Hepatic stellate cell (primary cell): ENCODE measurements at places on chromosomes 2 and 18.

DNA sequence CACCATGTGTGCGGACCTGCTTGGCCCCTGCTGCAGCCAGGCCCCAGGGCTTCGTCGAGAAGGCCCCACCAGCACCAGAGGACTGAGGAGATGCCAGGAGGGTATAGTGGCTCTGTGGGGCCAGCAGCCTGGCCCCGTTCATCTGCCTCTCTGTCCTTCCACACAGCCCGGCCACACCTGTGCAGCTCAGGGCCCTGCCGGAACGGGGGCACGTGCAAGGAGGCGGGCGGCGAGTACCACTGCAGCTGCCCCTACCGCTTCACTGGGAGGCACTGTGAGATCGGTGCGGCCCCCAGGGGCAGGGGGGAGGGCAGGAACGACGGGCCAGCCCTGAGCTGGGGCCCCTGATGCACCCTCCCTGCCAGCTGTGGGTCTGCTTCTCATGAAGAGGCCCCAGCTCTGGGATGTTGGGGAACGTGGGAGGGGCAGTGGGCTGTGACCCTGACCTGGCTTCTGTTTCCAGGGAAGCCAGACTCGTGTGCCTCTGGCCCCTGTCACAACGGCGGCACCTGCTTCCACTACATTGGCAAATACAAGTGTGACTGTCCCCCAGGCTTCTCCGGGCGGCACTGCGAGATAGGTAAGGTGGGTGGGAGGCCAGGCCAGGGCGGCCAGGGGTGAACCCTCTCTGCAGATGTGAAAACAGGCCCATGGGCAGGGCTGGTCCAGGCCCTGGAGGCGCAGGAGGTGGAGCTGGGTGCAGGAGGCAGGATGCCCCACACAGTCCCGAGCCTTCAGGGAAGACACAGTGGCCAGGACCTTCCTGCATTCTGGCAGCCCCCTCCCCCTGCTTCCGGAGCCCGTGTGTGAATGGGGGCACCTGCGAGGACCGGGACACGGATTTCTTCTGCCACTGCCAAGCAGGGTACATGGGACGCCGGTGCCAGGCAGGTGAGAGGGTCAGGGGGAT is 50.3 kb downstream of the MTERF4 start:
- DNase-seq, result no peak

DNA sequence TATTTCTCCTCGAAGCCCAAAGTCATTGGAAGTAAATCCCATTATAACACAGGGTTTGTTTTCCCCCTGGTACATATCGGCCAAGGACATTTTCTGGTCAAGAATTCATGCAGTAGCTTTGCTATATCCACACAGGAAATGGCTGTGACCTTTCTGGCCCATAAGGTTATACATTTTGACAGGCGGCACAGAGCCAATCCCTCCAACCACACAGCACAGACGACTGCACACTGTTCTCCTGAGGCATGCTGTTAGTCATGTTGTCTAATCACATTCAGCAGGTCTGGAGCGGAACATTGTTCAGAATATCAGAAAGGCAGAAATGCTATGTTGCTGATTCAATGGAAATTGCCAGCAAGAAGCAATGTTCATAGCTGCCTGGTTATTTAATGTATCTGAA is 742.3 kb upstream of the SLC8A1 start:
- no peak for DNase-seq

DNA sequence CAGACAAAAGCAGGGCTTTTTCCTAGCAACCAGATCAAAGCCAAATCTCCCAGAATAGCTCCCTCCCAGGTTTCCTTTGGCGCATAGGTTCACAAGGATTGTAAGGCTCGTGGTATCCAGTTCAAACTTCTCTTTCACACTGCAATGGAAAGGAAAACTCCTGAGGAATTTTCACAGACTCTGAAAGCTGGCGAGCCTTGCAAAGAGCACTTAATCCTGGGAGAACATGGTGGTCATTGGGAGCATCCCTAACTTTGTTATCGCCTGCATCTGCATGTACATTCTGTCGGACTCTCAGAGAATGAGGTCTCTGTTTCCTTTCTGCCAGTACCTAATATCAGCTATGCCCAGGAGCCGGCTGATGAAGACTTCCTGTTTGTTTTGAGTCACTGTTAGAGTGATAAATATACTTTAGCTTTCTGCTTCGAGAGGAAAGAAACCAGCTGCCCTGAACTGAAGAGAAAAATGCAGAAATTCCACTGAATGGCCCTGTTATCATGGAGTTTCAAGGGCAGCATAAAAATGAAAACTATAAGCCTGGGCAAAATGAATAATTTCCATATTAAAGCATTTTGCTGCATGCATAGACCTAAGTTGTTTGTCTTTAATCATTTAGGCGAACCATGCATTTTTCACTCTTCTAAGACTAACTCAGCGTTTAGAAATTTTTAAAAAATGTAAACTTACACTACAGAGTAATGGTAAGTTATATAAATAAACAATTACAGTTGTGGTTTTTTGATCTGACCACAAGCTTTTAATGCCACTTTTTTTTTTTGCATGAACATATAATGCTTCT is 76.4 kb upstream of the ZEB2 start:
- peak; percentile 38 for DNase-seq

DNA sequence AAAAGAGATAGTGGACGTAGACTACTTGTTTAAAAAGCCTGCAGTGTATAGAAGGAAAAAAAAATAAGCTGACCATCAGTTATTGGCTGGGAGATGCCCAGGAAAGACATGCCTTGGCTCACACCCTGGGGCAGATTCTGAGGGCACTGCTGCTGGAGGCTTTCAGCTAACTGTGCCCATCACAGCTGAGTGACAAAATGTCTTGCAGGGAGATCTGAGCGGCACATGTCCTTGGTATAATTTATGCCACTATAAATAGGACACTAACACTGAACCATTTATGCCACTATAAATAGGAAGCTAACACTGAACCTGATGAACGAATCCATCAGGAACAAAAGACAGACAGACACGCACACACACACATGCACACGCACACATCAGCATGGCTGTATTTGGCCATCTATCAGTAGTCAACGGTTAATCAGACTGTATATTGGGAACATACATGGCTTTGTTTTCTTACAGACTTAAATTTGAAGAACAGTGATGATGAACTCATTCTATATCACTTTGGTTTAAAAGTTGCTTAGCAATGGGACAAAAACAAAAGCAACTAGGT is 68.2 kb upstream of the NOSTRIN start:
- DNase-seq, result no peak

- no peak for DNase-seq
Measured at GRCh38 chr2:119929537-119929936, 83.3 kb upstream of the EPB41L5 start.

DNA sequence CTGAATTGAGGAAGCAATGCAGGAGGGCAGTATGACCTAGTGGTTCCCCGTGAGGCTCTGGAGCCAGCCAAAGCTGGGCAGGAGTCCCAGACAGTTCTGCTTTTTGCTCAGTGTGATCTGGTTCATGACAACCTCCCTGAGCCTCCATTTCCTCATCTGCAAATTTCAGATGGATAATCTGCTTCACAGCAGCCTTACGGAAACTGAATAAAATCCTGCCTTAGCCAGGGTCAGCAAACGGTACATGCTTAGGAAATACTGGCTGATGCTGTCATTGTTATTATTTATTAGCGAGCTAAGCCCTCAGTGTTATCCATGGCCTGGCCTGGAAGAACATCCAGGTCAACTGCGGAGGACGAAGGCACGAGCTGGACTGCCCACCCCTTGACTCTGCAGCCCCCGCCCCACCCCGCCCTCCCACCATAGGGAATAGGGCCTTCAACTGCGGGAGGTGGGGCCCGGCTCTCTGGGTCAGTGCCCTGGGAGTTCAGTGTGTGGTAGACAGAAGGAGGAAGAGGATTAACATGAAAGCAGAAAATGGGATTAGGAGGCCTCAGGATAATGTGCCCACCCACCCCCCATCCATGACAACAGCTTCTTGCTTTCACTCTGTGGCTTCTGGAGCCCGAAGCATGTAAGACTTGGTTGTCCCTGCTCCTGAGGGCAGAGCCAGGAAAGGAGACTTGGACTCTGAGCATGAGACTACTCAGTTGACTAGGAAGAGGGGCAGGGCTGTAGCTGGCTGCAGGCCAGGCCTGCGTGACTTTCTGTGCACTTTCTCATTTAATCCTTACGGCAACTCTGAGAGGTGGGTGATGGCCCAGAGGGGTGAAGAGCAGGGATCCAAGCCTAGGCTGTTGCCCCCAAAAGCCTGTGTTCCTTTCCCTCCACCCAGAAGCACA is 13.1 kb downstream of the PKDCC start:
- DNase-seq, result no peak

GRCh38 chr2:88125344-88125923 is 2.4 kb downstream of the FABP1 start:
- no peak for DNase-seq

DNA sequence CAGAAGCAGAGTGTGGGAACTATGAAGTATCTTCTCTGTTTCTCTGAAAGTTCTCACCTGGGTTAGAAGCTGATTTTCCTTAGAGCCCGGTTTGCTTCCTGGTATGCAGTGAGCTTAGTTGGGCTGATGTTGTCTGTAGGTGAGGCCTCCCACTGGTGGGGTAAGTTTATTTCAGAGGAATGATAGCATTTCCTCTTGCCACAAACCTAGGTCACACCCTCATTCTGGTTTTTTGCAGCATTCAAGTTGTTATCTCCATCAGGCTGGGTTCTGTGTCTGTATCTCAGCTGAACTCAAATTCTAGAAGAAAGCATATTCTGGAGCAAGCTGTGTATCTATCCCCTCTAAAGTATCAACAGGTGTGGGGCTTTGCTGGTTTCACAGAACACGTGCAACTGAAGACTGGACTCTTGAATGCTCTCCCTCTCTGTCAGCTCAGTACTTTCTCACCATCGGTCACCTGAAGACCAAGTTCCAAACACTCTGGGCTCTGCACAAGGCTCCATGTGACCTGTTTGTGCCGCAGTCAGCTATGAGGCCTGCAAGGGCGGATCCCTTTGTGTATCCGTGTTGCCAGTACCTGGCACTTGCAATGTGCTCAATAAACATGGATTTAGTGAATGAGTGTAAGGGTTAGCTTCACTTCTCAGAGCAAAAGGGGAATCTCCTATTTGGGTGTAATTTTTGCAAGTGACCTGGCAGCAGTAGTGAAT is 49.5 kb upstream of the MBOAT2 start:
- no peak for DNase-seq

DNA sequence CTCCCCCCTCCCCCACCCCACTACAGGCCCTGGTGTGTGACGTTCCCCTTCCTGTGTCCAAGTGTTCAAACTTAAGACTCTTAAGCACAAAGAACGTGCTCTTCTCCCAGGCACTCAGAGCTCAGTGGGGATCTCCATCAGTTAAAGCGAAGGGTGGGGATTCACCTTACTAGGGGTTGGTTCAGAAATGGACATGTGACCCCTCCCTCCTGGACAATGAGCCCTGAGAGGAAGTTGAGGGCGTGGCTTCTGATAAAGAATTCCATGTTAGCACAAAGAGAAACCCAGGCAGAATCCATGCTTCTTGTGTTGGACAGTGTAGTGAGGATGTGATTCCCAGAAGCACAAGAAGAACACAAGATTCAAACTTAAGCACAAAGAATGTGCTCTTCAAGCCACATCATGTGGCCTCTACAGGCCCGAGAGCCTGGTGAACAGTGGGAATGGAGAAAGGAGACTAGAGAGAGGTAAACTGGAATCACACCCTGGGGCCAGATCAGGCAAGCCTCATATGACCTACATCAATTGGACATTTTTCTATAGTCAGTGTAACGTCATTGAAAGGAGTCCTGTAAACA is 78.1 kb upstream of the TTC39C start:
- no peak for DNase-seq

GRCh38 chr2:224584111-224584784 is 915 bp downstream of the CUL3 start:
- DNase-seq, result peak; percentile 30

- no peak for DNase-seq
Measured at GRCh38 chr18:34991152-34991551, 50.1 kb upstream of the MAPRE2 start.

GRCh38 chr2:205166745-205167144 is 515.6 kb upstream of the NRP2 start:
- no peak for DNase-seq

DNA sequence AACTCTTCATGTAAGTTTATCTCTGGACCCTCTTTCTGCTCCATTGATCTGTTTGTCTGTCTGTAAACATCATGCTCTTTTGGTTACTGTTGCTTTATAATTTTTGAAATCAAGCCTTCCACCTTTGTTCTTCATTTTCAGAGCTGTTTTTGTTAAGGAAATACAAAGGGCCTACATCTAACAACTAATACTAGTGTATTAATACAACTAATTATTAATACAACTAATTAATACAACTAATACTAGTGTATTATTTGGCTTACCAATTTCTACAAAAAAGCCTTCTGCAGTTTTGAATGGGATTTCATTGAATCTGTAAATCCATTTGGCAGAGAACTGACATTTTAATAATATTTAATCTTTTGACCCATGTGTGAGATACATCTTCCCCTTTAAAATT is 66.7 kb downstream of the ATP9B start:
- no peak for DNase-seq

GRCh38 chr2:216596236-216596979 is 36.8 kb upstream of the IGFBP2 start:
- peak; percentile 27 for DNase-seq

- DNase-seq, result no peak
Measured at GRCh38 chr18:7147399-7147798, 29.8 kb upstream of the LAMA1 start.

- DNase-seq, result no peak
Measured at GRCh38 chr2:16049406-16049805, 109.1 kb downstream of the MYCN start.

DNA sequence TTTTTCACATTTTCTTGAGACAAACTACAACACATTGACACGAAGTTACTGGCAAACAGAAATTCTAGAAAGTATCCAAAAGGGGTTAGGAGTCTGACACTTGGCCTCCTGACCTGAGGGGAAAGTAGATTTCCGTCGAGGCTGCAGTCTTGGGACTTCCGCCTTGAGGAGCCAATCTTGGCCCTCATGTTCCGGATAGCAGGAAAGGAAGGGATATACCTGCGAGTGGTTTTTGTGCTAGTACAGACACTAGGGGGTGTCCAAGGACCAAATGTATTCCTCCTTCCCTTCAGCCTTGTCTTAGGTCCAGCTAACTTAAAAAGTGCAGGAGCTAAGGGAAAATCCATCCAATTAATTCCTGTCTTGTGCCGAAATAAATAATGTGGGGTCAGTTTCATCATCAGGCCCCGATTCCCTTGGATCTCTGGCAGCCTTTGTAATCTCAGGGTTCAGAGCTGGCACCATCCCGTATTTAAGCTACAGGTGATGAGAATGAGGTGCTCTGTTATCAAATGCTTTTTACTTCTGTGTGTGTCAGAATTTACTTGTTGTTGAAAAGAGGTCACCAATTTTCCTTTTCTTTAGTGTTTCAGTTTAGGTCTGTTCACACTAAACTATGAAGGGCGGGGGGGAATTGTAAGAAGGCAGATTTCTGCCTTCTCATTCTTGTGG is 330.2 kb upstream of the FANCL start:
- DNase-seq, result peak; percentile 47

DNA sequence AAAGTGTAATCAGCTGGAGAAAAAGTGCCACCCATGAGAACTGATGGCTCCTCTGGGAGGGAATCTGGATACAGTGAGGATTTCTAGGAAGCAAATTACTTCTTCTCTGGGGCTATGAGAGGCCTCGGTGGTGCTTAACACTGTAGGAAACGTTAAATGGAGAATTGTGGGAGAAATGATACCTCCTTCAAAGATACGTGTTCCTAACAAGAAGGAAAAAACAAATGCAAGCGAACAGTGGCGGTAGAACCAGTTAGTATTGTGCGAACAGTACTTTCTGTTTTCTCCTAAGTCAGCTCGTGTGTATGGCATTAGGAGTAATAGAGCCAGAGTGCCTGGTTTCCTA is 587 bp upstream of the MTIF2 start:
- peak; percentile 4 for DNase-seq
